Right lung (tissue), 10 donors: ENCODE measurements at places on chromosomes 6 and 20. TPM values are rescaled to one million over a fixed set of nuclear protein-coding genes. Genes with fewer than 3 reads are reported as not detected.

The MUC21 gene
- polyA plus RNA-seq, result 0.07 TPM

The GRM1 gene
- polyA plus RNA-seq, result 0.04 TPM

DNA sequence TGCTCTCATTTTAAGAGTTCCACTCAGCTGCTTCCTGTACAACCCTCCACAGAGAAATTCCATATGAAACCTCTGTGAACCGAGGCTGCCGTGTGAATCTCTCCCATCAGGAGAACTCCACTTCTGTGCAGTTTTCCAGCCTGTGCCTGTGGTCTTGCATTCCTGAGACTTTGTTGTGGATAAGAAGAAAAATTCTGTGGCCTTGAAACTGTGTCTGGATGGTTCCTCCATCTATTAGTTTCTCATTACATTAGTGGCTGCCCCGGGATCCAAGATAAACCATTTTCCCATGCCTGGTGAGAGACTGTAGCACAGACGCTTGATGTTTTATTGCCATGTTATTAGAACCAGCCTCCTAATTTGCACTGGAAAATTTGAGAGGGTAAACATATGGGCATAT lies 40.8 kb upstream of the TIAM2 start:
- no peak for DNase-seq

GRCh38 chr6:166834049-166834448 lies 122.3 kb downstream of the RNASET2 start:
- DNase-seq, result no peak

GRCh38 chr6:144416244-144416643 lies 131.1 kb downstream of the UTRN start:
- DNase-seq, result no peak

- peak; percentile 66 for DNase-seq
Measured at GRCh38 chr6:132279592-132280139, 121.6 kb downstream of the MOXD1 start.

- DNase-seq, result no peak
Measured at GRCh38 chr6:356828-357251, 34.7 kb upstream of the IRF4 start.

DNA sequence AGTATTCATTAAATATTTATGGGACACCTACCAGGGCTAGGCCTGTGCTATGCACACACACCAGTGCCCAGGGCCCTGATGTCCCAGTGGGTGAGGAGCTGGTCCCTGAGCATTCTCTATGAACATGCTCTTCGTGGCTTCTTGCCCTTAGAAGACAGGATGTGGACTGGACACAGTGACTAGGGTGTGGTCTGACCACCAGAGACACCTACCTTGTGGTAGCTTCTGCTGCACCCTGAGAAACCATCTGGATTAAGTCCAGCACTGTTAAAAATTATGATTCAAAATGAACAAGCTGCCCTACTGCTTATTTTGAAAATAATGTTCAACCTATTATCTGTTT lies 112.9 kb upstream of the RPS6KA2 start:
- no peak for DNase-seq

GRCh38 chr6:13762611-13763441 lies 51.2 kb upstream of the RANBP9 start:
- peak; percentile 17 for DNase-seq

- no peak for DNase-seq
Measured at GRCh38 chr6:1240766-1241318, 71.1 kb upstream of the FOXQ1 start.

GRCh38 chr6:85537055-85537494 lies 56.6 kb downstream of the SNX14 start:
- DNase-seq, result no peak

GRCh38 chr6:53347250-53347920 lies 1.4 kb downstream of the ELOVL5 start:
- no peak for DNase-seq

GRCh38 chr6:39092124-39092523 lies 22.9 kb downstream of the SAYSD1 start:
- DNase-seq, result no peak
